AG09309 (cell line): ENCODE measurements at places on chromosomes 4 and X.

DNA sequence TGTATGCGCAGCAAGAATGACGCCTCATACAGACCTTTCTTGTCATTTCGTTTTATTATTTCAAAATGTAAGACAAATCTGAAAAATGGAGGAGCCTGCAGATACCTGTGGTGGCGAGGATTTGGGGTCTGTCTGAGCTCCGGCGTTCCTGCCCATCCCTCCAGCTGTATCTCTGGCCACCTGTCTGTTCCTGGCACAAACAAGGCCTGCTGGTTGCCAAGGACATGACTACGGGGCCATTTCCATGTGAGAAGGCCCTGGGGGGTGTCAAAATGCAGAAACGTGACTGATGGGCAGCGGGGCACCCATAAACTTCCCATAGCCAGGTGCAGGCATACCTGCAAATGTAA is 591 bp upstream of the TSPAN7 start:
- no peak for DNase-seq

- no peak for DNase-seq
Measured at GRCh38 chrX:19075754-19076153, 46.5 kb downstream of the ADGRG2 start.

DNA sequence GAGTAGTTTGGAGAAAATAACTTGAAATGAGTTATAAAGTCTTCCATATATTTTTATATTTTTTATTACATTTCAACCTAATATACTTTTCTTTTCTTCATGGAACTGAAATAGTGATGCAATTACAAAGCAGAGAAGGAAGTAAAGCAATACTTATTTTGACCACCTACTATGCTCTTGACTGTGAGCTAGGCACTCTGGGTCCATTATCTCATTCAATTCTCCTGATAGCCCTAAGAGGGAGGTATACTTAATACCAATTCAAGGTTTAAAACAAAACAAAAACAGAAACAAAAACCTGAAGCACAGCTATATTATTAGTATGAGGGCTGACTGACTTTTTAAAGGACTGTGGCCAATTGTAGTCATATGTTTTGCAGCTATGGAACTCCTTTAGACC is 193.5 kb downstream of the MAD2L1 start:
- no peak for DNase-seq

GRCh38 chr4:183154701-183155391 is 55.8 kb downstream of the WWC2 start:
- no peak for DNase-seq

- no peak for DNase-seq
Measured at GRCh38 chrX:152898442-152898841, 575 bp downstream of the ZNF185 start.

- DNase-seq = no peak
Measured at GRCh38 chr4:45954276-45954675, 169.6 kb downstream of the GABRG1 start.

GRCh38 chrX:22314692-22315091 is 42.0 kb downstream of the CBLL2 start:
- DNase-seq = no peak

DNA sequence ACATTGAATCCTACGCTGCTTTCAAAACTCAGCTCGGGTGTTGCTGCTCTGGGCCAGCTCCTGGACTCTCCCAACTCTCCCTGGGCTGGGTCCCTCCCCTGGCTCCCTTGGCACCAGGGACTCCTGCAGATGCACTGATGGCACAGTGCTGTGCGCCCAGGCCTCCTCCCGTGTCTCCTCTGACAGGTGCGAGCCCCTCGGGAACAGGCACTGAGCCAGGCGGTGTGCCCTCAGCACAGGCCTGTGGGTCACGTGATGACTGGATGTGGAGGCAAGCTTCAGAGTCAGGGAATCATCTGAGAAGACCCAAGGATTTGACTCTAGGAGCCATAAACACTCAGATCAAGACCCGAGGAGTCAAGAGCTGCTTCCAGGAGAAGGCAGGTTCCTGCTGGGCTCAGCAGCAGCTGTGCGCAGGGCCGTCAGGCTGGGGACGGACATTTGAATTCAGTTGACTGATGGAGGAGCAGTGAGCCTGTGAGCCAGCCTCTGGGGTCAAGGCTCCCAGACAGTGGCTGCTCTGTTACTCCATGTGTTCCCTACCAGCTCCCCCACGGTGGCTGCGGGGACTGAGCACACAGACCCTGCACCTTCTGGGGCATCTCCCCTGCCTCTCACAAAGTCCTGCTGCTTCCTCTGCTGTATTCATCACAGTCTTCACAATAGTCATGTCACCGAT is 33.0 kb downstream of the NAT8L start:
- DNase-seq = no peak
